ENCODE measurements at places on chromosomes 1 and 21.

GRCh38 chr1:50424045-50424883 is 1.0 kb upstream of the DMRTA2 start:
- DNase-seq = peak; percentile 41

DNA sequence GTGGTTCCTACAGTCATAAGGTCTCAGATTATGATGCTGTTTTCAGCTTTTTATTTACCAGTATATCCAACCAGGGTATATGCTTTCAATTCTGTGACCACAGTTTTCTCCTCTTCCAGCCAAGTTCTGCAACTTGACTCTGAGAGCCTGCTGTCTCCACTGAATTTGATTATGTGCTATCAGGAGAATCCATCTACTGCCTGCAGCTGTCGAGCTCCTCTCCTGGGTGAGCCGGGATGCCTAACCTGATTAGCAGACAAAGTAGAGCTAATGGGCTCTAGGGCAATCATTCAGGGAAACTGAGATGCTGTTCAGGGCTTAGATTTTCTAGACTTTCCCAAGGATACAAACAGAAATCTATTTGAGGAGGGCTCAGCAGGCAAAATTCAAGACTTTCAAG is 271.5 kb upstream of the BEND5 start:
- no peak for DNase-seq

DNA sequence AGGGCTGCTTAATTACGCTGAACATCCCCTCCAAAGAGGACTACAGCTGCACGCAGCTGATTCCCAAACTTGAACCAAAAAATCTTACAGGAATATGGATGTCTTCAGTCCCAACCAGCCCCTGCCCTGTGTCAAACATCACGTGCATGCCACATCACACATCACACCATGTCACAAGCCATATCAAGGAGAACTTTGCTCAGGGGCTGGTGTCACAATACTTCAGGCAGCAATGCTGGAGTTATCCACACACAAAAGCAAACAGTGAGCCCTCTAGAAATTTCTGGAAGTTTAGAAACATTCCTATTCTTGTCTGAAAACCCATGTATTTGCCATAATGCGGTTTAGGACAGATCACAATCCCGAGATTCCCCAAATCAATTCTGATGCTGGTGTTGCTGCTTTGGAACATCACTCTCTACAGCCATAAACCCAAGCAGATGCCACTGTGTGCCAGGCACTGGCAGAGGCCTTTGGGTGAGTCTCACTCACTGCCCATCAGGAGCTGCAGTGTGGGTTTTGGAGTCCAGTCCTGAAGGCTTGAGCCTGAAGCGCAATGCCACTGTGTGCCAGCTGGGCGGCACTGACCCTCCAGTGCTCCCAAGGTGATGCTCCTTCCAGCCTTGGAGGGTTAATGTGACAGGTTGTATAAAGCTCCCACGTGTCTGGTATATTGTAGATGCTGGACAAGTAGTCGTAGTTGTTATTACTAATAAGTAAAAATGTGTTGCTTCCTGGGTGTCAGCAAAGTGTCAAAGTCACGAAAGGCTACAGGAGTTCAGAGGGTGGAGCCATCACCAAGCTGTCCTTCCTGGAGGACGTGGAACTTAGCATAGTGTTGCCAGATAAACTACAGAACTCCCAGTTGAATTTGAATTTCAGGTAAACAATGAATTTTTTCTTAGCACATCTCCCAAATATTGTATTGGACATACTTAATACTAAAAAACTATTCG is 20.1 kb upstream of the EFNA1 start:
- DNase-seq = no peak

DNA sequence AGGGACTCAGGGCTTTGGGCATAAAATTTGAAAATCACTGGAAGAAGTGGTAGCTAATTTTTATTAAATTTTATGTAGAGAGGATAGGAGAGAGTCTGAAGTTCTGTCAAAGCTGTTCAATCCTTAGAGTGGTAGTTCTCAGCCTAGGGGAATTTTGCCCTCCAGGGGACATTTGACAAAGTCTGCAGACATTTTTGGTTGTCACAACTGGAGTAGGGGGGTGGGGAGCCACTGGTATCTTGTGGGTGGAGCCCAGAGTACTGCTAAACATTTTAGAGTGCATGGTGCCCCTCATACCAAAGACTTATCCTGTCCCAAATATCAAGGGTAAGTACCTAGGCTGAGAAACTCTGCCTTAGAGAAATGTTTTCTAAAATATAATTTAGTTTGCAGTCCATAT is 30.2 kb downstream of the RASAL2 start:
- no peak for DNase-seq

DNA sequence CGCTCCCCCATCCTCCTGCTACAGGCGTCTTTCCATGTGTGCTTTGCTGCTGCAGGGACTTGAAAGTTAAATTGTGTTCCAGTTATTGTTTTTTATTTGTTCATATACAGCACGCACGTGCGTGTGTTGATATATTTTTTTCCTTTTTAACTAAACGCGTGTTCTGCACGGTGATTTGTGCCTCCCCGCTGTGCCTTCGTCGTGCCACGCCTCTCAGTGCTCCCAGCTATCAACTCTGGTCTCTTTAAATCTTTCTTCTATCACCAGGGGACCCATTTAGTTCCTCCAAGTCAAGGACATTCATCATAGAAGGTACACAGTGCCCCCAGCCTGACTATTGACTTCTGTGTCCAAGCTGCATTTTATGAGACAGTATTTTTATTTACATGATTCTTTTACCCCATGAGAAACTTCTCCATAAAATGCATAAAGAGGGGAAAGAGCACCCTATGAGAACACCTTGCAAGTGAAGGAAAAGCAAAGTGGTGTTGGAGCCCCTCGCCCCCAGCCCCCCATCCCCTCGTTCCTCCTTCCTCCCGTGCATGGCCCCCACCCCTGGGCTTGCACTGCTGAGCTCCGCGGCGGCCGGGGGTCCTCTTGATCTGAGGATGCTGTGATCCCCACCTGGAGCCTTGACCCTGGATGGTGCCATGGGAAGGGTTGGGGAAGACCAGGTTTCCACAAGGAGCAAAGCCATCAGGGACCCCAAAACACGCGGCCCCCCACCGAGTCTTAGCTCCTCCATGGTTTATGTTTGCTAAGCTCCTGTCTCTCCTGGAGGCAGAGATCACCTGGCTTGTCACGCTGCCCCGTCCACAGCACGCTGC is 45.5 kb downstream of the KCNAB2 start:
- DNase-seq = no peak

DNA sequence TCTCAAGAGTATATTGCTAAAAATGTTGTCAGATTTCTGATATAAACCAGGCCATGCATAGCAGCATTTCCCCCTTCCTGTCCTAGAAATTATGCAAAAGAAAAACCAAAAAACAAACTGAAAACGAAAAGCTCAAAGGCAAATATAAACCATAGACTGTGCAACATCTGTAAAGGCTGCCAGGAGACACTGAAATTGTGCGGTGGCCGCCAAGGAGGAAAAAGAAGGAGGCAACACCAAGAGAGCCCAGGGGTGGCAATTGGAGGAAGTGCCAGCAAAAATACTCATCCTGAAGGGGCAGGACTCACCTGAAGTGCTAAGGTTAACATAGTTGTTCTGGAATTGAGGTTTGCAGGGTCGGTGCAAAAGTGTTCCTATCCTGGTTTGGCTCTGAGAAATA is 92.0 kb downstream of the RWDD3 start:
- no peak for DNase-seq

GRCh38 chr21:32131164-32131563 is 147.7 kb downstream of the MIS18A start:
- no peak for DNase-seq

- no peak for DNase-seq
Observed at GRCh38 chr1:84291882-84292655, 9.4 kb upstream of the SAMD13 start.

DNA sequence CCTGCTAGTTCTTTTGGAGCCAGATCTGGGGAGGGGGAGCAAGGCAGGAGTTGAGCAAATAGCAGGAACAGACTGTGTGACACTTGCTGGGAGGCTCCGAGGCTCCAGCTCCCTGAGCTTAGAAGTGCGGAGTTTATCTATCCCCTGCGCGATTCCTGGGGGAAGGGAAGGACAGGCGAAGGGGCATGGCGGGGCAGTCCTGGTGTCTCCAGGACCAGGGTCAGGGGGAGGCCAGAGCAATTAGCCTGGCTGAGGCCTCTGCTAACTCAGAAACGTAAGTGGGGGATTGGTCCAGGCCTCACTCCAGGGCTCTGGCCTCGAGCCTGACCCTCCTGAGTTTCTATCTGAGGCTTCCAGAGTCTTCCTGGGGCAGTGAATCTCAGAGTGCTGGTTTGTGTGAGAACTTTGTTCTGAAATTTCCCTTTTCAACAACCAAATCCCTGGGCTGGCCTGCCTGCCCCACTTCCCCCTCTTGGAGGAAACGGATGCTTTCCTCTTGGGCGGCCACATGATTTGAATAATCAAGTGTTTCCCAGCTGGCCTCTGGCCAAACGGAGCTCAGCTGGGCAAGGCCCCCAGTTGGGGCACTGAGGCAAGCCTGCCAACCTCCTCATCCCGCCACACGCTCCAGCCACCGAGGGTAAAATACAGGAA is 15.6 kb downstream of the ALPL start:
- DNase-seq = no peak

DNA sequence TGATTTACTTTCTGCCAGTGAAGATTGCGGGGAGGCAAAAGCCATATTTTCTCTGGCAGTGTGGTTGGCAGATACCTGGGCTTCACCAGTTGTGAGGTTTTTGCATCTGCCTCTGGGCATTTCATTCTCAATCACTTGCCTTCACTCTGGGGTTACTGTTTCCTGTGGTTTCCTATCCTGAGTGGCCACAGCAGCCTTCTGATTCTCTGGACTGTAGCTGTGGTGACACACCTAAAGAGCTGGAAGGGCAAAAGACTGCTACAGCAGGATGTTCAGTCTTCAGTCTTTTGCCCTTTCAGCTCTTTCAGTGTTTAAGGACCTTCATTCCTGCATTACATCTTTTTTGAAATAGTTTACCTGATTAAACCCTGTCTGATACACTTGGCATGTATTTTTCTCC is 50.5 kb upstream of the GPR52 start:
- peak; percentile 9 for DNase-seq

DNA sequence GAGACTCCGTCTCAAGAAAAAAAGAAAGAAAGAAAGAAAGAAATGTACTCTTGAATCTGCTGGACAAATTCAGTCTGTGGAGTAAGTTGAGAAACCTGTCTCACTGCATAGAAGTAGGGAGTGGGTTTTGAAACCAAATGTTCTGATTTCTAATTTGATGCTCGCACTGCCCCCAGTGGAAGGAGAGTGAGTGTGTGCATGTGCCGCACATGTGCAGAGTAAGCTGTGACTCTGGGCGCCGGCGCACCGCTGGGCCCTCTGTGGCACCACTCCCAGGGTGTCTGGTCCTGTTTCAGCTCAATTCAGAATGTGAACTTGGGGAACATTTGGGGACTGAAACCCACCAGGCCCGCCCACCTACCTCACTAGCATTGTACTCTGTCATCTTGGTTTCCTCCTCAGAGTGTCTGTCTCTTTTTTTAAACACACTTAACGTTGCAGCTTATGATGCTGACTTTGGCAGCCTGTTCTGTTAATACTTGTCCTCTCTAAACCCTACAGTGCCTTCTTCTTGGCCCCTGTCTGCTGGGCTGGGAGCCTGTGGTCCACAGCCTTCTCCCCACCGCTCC is 104.6 kb downstream of the CACNA1E start:
- DNase-seq = no peak

- DNase-seq = peak; percentile 65
Observed at GRCh38 chr1:174209347-174210187, 50.2 kb downstream of the RABGAP1L start.

DNA sequence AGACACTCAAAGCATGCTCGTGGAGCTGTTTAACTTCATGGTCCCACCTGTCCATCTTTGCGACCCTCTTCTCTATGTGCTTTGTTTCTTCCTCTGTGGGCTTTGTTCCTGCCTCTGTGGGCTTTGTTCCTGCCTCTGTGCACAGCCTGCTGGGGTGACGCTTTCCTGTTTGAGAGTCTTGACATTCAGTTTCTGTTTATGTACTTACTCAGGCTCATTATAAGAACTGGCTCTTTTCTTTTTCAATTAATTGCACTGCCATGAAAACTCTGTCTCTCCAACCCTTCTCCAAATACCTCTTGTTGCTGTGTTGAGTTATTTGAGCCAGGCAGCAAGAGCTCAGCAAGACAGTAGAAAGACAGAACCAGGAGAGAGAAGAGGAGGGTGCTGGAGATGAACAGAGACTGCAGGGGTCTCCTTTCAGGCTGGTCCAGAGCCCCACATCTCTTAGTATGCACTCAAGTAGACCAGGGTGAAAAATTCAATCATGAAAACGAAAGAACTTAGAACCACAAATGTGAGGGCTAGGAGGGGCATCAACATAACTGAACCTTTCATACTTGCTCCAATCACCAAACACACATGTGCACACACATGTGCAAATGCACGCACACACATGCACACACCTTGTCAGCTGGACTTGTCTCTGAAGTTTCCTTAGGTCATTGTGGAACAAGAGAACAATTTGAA is 88.3 kb upstream of the SGIP1 start:
- DNase-seq = peak; percentile 79

DNA sequence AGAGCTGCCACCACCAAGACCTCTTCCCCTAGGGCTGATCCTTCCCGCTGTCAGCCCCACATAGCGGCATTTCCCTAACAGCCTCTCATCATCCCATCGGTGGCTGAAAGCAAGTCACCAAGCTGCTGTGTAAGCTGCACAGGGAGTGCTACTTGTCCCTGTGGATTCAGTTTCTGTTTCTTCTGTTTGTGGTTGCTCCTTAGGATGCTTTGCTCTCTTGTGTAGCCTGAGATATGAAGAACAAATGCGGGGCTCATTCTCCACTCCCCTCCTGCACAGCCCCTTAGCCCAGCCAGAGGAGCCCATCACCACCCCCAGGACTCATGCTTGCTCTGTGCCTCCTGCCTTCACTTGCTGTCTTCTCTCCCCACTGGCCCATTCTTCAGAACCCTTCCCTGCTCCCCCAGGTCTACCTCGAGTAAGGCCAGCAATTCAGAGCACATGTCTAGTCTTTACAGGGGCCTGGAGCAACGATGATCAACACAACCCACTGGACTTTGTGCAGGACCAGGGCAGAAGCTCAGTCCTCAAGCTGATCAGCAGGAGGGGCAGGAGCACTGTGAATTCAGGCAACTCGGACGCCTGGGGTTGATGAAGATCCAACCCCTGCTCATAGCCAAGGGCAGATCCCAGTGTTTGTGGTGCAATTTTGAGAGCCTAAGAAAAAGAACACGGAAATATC is 82.6 kb upstream of the GALNT2 start:
- DNase-seq = no peak

- DNase-seq = peak; percentile 54
Observed at GRCh38 chr1:150548632-150549495, at the start of gene ADAMTSL4. ADAMTSL4 (plus strand) TSS chr1:150549408; CDS start chr1:150552289, 2,881 bp downstream.

- no peak for DNase-seq
Observed at GRCh38 chr1:164699815-164700491, 141.0 kb downstream of the PBX1 start.

GRCh38 chr1:201482755-201483154 is 13.8 kb upstream of the PHLDA3 start:
- DNase-seq = peak; percentile 36

All from activated CD4-positive, alpha-beta T cell treated with anti-CD3 and anti-CD28 coated beads, Interleukin-2, Interleukin-6, amounts not matched to agents 100 ng/mL and 50 ng/mL, durations not matched to agents 16 hours and 8 hours (primary cell).